Activated B cell treated with CpG ODN at 0.5 μM for 24 hours (primary cell): ENCODE measurements at places on chromosomes 16 and 17. TPM values are rescaled to one million over a fixed set of nuclear protein-coding genes. Genes with fewer than 3 reads are reported as not detected.

Gene RHBDL1
- total RNA-seq: 0.24 TPM in 1 of 2 replicates, not detected in the other

Gene GINS3
- total RNA-seq: 5.3 and 6.9 TPM in 2 replicates

Gene MAP2K6
- 2.6 and 2.9 TPM in 2 replicates for total RNA-seq

Gene OTOP2
- total RNA-seq: not detected in 2 replicates

GRCh38 chr16:4767872-4768548, 1.0 kb upstream of the ZNF500 start:
- H3K36me3 ChIP-seq: peaks cover 7% of the 10 kb centered on the region
- H3K4me1 ChIP-seq: peaks cover 24% of the 10 kb centered on the region
- H3K27ac ChIP-seq: peak overlapping the region; percentile 91
- no peak for DNase-seq

DNA sequence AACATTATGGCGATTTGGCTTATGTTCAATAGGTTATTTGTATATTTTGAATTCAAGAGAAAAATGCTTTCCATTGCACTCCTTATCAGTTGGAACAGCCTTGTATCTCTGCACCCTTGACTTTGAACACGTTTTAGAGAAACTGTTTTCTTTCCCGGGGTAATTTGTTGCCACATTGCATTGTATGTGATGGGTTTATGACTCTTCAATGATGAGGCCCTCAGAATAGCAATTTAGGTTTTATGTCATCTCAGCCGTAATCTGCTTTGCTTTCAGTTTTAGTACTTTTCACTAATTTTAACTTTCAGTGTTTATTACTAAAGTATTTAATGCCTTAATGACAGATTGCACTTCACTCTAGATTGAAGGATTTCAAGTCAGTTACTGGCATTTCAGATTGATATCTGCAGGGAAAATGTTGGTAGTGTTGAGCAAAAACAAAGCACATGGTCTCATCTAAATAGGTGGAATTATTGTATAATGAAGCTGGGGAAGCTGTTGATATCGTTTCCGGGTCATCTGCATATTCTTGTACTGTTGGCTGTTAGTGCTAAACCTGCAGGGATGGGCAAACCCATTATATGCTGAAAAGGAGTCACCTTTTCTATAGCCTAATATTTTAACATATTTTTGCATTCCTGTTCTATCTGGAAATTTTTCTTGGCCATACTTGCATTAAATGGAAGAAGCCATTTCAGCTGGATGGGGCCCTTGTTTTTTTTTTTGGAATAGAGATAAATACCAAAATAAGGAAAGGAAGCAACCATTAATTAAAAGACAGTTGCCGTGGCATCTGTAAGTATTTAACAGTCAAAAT, 2.0 kb downstream of the LUC7L3 start:
- no peaks in the 10 kb centered on the region for H3K27me3 ChIP-seq
- H3K4me3 ChIP-seq: peak overlapping the region; percentile 97
- peaks cover 58% of the 10 kb centered on the region for H3K4me1 ChIP-seq
- peak overlapping the region; percentile 98 for H3K27ac ChIP-seq
- peaks cover 29% of the 10 kb centered on the region for H3K36me3 ChIP-seq

DNA sequence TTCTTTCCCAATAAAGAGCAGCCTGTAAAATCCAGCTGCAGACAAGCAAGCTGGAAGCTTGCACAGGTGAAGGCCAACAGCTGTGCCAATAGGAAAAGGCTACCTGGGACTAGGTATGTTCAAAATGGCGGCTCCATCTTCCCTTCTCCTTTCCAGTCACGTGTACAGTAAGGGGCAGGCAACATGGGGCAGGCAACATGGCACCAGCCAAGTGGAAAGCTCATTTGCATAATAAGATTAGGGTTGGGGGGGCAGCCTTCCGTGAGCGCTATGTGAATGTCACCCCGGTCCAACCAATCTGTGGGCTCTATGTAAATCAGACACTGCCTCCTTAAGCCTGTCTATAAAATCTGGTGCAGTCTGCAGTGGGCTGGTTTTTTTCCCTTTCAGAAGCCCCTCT, 31.3 kb downstream of the TVP23A start:
- peak; percentile 29 for DNase-seq
- peaks cover 52% of the 10 kb centered on the region for H3K4me1 ChIP-seq
- H3K36me3 ChIP-seq: no peaks in the 10 kb centered on the region
- peak overlapping the region; percentile 44 for H3K27ac ChIP-seq
- H3K4me3 ChIP-seq: no peak overlapping the region

GRCh38 chr16:12661656-12662172, 142.0 kb downstream of the CPPED1 start:
- H3K36me3 ChIP-seq: peaks cover 24% of the 10 kb centered on the region
- no peak for DNase-seq
- H3K27ac ChIP-seq: no peak overlapping the region
- H3K27me3 ChIP-seq: no peaks in the 10 kb centered on the region

GRCh38 chr17:40020146-40020545, 4.9 kb downstream of the CSF3 start:
- DNase-seq: no peak
- H3K27me3 ChIP-seq: no peaks in the 10 kb centered on the region
- no peak overlapping the region for H3K27ac ChIP-seq
- no peak overlapping the region for H3K4me3 ChIP-seq
- no peaks in the 10 kb centered on the region for H3K4me1 ChIP-seq

- H3K4me1 ChIP-seq: peaks cover 61% of the 10 kb centered on the region
- no peaks in the 10 kb centered on the region for H3K36me3 ChIP-seq
- peak overlapping the region; percentile 61 for H3K4me3 ChIP-seq
- peak overlapping the region; percentile 88 for H3K27ac ChIP-seq
- H3K27me3 ChIP-seq: no peaks in the 10 kb centered on the region
Measured at GRCh38 chr16:3074860-3075522, 9.6 kb downstream of the IL32 start.

- no peak for DNase-seq
- H3K27ac ChIP-seq: no peak overlapping the region
- H3K36me3 ChIP-seq: no peaks in the 10 kb centered on the region
- H3K27me3 ChIP-seq: peaks cover 10% of the 10 kb centered on the region
- H3K4me1 ChIP-seq: no peaks in the 10 kb centered on the region
- no peak overlapping the region for H3K4me3 ChIP-seq
Measured at GRCh38 chr16:84223456-84223855, 16.4 kb downstream of the KCNG4 start.

DNA sequence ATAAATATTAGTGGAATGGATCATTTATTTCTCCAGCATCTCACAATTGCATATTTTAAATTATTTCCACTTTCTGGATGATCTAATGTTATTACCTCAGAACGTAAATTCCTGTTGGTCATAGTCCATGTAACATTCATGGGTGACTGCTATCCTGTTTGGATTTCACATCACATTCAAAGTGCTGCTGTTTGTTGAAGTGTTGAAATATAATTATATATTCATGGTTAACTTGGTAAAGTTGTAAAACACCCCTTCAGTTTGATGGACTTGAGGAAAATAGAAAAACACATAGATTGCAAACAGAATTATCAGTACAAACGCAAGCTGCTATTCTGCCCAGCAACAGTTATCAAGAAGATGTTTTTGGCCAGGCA, 59.6 kb downstream of the TANGO6 start:
- H3K4me3 ChIP-seq: no peak overlapping the region
- H3K4me1 ChIP-seq: no peaks in the 10 kb centered on the region
- H3K36me3 ChIP-seq: peaks cover 58% of the 10 kb centered on the region
- no peak overlapping the region for H3K27ac ChIP-seq
- H3K27me3 ChIP-seq: no peaks in the 10 kb centered on the region

DNA sequence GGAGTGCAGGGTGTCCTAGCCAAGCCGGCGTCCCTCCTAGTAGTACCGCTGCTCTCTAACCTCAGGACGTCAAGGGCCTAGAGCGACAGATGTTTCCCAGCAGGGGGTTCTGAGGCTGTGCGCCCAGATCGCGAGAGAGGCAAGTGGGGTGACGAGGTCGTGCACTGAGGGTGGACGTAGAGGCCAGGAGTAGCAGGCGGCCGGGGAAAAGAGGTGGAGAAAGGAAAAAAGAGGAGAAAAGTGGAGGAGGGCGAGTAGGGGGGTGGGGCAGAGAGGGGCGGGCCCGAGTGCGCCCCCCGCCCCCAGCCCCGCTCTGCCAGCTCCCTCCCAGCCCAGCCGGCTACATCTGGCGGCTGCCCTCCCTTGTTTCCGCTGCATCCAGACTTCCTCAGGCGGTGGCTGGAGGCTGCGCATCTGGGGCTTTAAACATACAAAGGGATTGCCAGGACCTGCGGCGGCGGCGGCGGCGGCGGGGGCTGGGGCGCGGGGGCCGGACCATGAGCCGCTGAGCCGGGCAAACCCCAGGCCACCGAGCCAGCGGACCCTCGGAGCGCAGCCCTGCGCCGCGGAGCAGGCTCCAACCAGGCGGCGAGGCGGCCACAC, at the start of gene MMP2:
MMP2 (plus strand) TSS at position 372 of the 603 bp plus-strand sequence. CDS start 282 bp downstream, outside the sequence.
- no peak within 1 kb of the TSS for H3K4me3 ChIP-seq
- peaks cover 36% of the 10 kb centered on the region for H3K27me3 ChIP-seq
- no peak for DNase-seq
- H3K27ac ChIP-seq: no peak within 1 kb of the TSS
- H3K36me3 ChIP-seq: no peaks in the 10 kb centered on the region

DNA sequence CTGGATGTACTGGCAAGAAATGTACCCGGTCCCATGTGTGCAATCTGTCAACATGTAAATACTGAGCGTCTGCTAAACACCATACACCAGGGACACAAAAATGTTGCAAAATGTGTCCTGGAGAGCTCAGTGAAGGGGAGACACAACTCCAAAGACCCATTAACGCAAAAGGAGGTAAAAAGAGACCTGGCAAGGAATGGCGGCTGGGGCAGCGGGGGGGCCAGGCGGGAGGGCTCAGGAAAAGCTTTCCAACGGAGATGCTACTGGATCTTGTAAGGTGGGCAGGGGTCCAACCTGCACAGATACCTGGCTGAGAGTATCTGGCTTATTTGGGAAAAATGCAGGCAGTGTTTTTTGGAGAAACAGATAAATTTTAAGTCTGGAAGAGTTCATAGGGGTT, 40.7 kb downstream of the ADCY9 start:
- no peak overlapping the region for H3K4me3 ChIP-seq
- no peaks in the 10 kb centered on the region for H3K36me3 ChIP-seq
- no peak overlapping the region for H3K27ac ChIP-seq
- no peak for DNase-seq
- no peaks in the 10 kb centered on the region for H3K4me1 ChIP-seq
- H3K27me3 ChIP-seq: peaks cover 2% of the 10 kb centered on the region

DNA sequence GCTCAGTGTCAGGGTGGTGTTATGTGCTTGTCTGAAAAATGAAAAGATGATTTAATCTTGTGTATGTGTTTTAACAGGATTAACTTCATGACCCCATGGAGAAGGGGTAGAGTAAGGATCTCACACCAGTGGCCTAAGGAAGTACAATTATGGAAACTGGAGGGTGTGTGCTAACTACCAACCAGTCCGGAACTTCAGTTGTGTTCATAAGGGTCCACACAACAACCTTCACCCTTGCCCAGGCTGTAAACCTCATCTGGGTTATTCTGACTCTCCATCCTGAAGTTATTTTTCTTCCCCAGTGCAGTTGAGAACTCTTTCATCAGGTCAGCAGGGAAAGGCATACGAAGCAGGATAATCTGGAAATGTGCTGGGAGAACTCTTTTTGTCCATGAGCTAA, 158.9 kb downstream of the MAP2K6 start:
- no peaks in the 10 kb centered on the region for H3K36me3 ChIP-seq
- H3K4me1 ChIP-seq: peaks cover 25% of the 10 kb centered on the region
- DNase-seq: no peak
- H3K27me3 ChIP-seq: peaks cover 7% of the 10 kb centered on the region
- no peak overlapping the region for H3K4me3 ChIP-seq
- no peak overlapping the region for H3K27ac ChIP-seq

DNA sequence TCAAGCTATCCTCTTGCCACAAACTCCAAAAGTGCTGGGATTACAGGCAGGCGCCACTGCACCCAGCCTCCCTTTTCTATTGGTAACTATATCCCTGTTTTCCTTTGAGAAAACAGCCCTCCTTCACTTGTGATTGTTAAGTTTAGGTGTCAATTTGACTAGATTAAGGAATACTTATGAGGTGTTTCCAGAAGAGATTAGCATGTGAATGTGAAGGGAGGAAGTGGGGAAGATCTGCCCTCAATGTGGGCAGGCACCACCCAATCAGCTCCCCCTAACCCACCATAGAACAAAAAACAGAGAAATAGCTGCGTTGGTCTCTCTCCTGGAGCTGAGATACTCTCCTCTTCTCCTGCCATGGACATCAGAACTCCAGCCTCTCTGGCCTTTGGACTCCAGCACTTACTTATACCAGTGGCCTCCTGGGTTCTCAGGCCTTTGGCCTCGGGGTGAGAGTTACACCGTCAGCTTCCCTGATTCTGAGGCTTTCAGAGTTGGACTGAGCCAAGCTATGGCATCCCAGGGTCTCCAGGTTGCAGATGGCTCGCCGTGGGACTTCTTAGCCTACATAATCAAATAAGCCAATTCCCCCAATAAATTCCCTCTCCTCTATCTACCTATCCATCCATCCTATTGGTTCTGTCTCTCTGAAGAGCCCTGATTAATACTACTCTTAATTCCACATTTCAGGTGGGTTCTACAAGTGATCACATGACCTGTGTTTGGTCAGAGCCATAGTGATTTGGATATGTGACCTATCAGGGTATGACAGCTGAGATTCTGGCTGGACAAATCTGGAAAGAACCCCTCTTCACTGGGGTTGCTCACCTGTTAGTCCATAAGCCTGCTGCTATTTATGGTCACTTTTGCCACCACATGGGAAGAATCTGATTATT, 12.0 kb upstream of the STAT3 start:
- DNase-seq: no peak
- no peak overlapping the region for H3K4me3 ChIP-seq
- no peak overlapping the region for H3K27ac ChIP-seq
- peaks cover 3% of the 10 kb centered on the region for H3K27me3 ChIP-seq
- H3K36me3 ChIP-seq: no peaks in the 10 kb centered on the region

GRCh38 chr16:69087161-69087581, 18.3 kb upstream of the HAS3 start:
- DNase-seq: no peak
- H3K27me3 ChIP-seq: no peaks in the 10 kb centered on the region
- H3K4me3 ChIP-seq: no peak overlapping the region
- H3K4me1 ChIP-seq: no peaks in the 10 kb centered on the region

GRCh38 chr16:58348986-58349385, 43.3 kb upstream of the GINS3 start:
- peaks cover 15% of the 10 kb centered on the region for H3K27me3 ChIP-seq
- DNase-seq: no peak
- H3K27ac ChIP-seq: no peak overlapping the region
- no peaks in the 10 kb centered on the region for H3K4me1 ChIP-seq

GRCh38 chr16:54540525-54541180, 254.1 kb upstream of the IRX3 start:
- H3K4me3 ChIP-seq: no peak overlapping the region
- H3K4me1 ChIP-seq: no peaks in the 10 kb centered on the region
- no peak overlapping the region for H3K27ac ChIP-seq
- H3K27me3 ChIP-seq: peaks cover under 1% of the 10 kb centered on the region
- no peaks in the 10 kb centered on the region for H3K36me3 ChIP-seq

GRCh38 chr17:47188876-47189731, at the start of gene CDC27:
Gene CDC27, minus strand, starts transcription at chr17:47189295. Its CDS starts 123 bp downstream, at chr17:47189172.
- H3K27ac ChIP-seq: peak within 1 kb of the TSS; percentile 92
- H3K36me3 ChIP-seq: peaks cover 17% of the 10 kb centered on the region
- peak within 1 kb of the TSS; percentile 94 for H3K4me3 ChIP-seq
- H3K27me3 ChIP-seq: no peaks in the 10 kb centered on the region

- no peak overlapping the region for H3K27ac ChIP-seq
- DNase-seq: peak; percentile 30
- peaks cover 51% of the 10 kb centered on the region for H3K36me3 ChIP-seq
- H3K4me1 ChIP-seq: peaks cover 2% of the 10 kb centered on the region
- no peak overlapping the region for H3K4me3 ChIP-seq
Measured at GRCh38 chr17:1055751-1056645, 59.1 kb downstream of the TIMM22 start.
